ENCODE measurements at places on chromosomes 5 and 9.

DNA sequence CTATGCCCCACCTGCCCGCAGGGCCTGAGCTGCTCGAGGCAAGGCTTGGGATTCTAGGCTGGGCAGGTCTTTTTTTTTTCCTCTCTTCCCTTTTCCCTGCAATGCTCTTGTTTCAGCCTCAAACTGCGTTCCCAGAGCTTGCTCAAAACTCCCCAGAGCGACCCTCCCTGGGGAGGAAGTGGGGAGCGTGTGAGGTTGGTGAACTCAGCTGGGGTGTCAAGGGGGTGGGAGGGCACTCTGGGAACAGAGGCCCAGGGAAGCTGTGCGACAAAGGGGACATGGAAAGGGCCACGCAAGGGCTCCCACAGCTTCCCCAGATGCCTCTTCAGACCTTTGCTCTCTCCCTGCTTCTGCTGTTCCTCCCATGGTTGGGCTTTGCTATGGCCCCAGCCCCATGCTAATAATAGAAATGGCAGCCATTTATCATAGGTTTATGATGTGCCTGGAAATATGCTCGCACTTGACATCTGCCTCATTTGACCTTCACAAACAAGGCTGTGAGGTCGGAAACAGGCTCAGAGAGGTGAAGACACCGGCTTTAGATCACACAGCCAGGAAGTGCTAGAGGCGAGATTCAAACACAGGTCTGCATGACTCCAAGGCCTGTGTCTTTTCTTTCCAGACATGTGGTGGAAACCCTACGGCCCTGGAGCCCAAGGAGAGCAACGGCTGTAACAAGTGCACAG is 40.9 kb upstream of the IL17B start:
- H3K36me3 ChIP-seq: peaks cover 15% of the 10 kb centered on the region
- H3K27me3 ChIP-seq: no peaks in the 10 kb centered on the region
- DNase-seq: peak; percentile 70

DNA sequence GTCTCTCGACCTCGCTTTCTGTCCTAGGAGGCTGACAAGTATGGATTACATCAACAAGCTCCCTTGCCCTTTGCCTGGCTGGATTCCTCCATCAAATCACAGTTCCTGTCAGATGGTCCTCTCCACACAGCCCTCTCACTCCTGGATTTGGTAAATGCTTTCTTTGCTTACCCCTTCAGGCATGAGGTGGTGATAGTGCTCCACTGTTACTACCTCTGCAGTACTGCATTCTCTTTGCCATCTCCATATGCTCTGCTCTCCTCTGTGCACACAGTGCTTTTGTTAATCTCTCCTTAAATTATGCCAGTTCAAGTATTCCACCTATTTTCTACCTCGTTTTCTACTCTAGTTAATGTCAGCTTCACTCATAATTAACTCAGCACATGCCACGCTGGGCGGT is 279.2 kb downstream of the DMAC1 start:
- H3K36me3 ChIP-seq: no peaks in the 10 kb centered on the region
- H3K4me1 ChIP-seq: no peaks in the 10 kb centered on the region
- no peak overlapping the region for H3K27ac ChIP-seq

DNA sequence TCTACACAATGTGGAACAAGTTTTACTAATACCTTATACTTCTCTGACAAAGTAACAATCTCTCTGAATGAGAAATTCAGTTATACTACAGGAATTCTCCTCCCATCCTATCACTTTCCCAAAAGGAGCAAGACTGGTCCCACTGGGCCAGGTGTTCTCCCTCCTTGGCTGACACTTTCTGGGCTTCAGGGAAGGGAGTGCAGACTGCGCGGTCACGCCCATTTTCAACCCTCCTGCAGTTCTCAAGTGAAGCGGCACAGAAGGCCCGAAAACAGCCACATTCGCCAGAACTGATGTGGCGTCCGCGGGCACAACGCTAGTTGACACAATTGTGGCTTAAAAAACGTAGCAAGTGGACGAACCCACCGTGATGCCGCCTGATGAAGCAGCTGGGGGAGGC is 603 bp downstream of the SAXO1 start:
- no peaks in the 10 kb centered on the region for H3K36me3 ChIP-seq
- peak; percentile 50 for DNase-seq
- H3K4me3 ChIP-seq: no peak overlapping the region
- no peaks in the 10 kb centered on the region for H3K27me3 ChIP-seq
- H3K27ac ChIP-seq: no peak overlapping the region

DNA sequence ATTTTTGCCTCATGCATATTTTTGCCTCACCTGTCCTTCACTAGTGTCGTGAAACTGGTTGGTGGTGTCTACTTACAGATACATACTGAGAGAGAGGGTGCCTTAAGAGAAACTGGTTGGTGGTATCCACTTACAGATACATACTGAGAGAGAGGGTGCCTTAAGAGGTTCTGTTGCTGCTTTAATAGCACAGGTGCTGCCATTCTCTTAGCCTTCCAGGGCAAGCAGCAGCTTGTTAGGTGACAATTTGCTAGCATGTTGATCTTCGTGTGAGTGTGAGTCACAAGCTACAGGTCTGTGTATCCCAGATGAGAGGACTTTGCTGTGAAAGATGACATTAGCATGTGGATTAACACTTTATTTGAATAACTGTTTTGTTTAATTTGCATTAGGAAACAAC is 1.4 kb downstream of the PTTG1 start:
- H3K27ac ChIP-seq: no peak overlapping the region
- no peaks in the 10 kb centered on the region for H3K27me3 ChIP-seq
- H3K4me1 ChIP-seq: peaks cover 28% of the 10 kb centered on the region
- no peak for DNase-seq
- no peaks in the 10 kb centered on the region for H3K36me3 ChIP-seq
- H3K4me3 ChIP-seq: no peak overlapping the region

- peaks cover 7% of the 10 kb centered on the region for H3K4me1 ChIP-seq
- H3K27me3 ChIP-seq: no peaks in the 10 kb centered on the region
- no peak overlapping the region for H3K4me3 ChIP-seq
- no peak overlapping the region for H3K27ac ChIP-seq
- no peaks in the 10 kb centered on the region for H3K36me3 ChIP-seq
These were observed 648.2 kb downstream of the MAT2B start for GRCh38 chr5:164153469-164154172.

- no peaks in the 10 kb centered on the region for H3K4me1 ChIP-seq
- H3K27me3 ChIP-seq: no peaks in the 10 kb centered on the region
- DNase-seq: no peak
- no peaks in the 10 kb centered on the region for H3K36me3 ChIP-seq
- no peak overlapping the region for H3K27ac ChIP-seq
These were observed 2.5 kb downstream of the AGXT2 start for GRCh38 chr5:35045280-35045679.

DNA sequence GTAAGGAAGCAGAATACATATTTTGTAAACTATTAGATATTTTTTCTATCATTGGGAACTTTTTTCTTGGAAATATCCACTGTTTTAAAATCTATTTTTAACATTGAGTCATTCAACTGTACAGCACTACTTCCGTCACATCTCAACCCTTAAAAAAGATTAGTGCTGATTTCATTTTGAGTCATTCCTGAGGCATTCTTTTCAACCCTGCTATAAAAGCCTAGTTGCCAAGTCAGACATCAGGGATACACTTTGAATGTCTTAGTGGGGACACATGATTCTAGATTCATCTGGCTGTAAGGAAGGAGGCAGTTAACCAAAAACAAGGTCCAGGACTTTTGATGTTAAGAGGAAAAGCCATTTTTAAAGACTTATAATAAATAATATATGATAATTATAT is 160.9 kb downstream of the GIN1 start:
- peak; percentile 17 for DNase-seq
- peaks cover 6% of the 10 kb centered on the region for H3K36me3 ChIP-seq
- H3K27ac ChIP-seq: no peak overlapping the region
- H3K4me3 ChIP-seq: no peak overlapping the region

DNA sequence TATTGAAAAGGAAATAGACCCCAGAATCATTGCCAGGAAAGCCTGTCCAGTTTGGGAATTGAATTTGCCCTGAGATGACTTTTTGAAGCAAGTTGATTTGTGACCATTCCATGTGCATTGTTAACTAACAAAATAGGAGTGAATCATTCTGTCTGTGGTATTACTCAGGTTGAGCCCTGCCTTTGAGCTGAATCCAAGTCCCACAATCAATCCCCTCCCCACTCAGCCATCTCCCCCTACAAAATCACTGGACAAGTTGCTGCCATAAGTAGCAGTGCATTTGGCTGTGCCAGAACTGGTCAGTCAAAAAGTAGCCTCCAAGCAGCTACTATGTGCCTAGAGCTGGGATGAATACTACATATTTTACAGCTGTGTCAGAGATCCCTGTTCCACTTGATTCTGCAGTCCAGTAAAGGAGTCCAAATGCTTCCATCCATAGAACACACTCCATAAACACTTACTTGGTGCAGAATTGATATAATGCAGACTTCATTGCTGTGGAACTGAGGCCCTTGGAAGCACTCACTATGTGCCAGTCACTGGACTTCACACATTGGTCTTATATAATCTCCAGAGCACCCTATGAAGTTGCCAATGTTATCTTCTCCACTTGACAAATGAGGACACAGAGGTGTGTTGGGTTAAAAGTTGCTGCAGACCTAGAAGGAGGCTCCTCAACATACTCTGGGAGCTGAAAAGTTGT is 96.1 kb downstream of the ZNF462 start:
- H3K27ac ChIP-seq: no peak overlapping the region
- H3K4me3 ChIP-seq: no peak overlapping the region
- H3K36me3 ChIP-seq: no peaks in the 10 kb centered on the region
- H3K4me1 ChIP-seq: no peaks in the 10 kb centered on the region
- DNase-seq: no peak

GRCh38 chr9:88373045-88373444 is 15.2 kb upstream of the SPIN1 start:
- no peaks in the 10 kb centered on the region for H3K27me3 ChIP-seq
- no peaks in the 10 kb centered on the region for H3K36me3 ChIP-seq
- H3K4me3 ChIP-seq: no peak overlapping the region
- DNase-seq: no peak
- no peak overlapping the region for H3K27ac ChIP-seq

DNA sequence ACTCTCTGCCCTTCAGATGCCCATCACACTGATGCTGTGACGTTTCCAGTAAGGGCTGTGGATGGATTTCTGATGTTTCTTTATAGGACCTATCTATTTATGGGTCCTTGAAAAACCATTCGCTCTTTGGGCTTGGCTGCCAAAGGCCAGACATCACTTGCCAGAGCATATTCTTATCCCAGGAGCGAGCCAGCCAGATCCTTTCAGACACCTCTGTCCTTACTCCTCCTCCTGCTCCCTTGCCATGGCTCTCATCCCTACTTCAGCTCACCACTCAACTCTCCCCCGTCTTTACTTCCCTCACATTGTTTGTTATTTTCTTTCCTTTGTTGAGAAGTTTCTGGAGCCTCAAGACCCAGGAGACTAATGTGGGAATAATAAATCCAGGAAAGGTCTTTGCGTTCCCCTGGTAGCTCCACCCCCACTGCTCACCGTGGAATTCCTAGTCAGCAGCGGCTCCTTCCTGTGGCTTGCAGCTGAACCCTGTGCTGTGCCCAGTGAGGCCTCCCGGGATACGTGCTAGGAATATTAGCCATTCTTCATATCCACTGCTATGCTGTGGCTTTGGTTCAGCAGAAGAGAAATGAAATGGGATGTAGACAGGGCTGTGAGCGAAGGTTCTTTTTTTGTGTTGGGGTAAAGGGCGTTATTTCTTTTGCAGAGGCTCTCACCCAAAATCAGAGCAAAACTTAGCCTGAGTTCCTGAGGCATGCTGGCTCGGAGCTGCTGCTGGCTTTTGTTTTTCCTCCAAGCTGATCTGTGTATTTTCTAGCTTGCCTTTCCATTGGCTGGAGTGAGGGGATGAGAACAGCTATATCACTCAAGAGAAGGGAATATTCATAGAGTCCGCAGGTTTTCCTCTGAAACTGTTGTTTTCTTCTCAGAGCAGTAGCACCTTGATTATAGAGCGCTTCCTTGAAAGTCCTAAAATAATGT is 171.1 kb downstream of the SAXO1 start:
- peak overlapping the region; percentile 58 for H3K27ac ChIP-seq
- H3K4me1 ChIP-seq: peaks cover 18% of the 10 kb centered on the region
- H3K4me3 ChIP-seq: no peak overlapping the region
- H3K36me3 ChIP-seq: no peaks in the 10 kb centered on the region

GRCh38 chr5:68459093-68459809 is 243.7 kb downstream of the PIK3R1 start:
- no peak for DNase-seq
- H3K27me3 ChIP-seq: no peaks in the 10 kb centered on the region

DNA sequence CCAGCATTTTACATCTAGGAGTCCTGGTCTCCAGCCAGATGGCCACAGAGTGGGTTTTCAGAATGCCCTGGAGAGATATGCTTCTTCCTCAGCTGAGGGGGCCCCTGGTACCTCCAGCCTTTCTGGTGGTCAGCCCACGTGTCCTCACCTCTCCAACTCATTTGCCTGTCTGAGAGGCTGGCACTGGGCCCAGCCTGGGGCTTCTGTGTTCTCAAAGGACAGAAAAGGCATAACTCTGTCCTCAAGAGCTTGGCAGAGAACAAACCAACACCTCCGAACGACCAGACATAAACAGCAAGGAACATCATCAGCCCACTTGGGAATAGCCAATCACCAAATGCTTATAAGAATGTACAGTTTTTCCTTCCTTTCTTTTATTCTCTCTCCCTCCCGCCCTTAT is 17.1 kb downstream of the ENG start:
- H3K27me3 ChIP-seq: no peaks in the 10 kb centered on the region
- no peak overlapping the region for H3K4me3 ChIP-seq
- DNase-seq: no peak
- no peaks in the 10 kb centered on the region for H3K36me3 ChIP-seq
- H3K27ac ChIP-seq: peak overlapping the region; percentile 86

DNA sequence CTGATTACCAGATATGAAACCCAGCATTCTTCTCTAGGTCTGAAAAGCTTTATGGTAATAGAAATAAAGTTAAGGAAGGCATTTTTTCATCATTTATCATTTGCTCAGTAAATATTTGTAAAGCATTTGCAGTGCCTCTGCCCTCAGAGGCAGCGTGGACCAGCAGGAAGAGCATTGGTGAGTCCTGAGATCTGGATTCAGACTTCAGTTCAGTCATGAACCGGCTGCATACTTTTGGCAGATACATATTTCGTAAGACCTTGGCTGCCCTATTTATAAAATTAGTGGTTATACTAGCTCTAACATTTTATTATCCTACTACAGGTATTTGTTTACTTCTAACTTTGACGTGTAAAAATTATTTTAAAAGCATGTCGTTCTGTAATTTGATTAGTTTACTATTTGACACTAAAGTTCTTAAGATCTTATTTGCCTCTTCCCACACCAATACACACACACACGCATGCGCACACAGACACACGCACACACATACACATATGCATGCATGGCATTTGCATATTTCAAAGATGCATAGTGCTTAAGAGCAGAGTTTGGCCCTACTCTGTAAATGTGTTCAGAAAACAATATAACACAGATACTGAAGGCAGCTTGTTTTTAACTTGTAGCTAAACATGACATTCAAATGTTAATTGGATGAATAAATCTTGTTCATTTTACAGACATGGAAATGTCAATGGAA is 101.9 kb downstream of the RPS23 start:
- H3K36me3 ChIP-seq: no peaks in the 10 kb centered on the region
- no peak overlapping the region for H3K4me3 ChIP-seq
- no peak overlapping the region for H3K27ac ChIP-seq
- no peaks in the 10 kb centered on the region for H3K4me1 ChIP-seq
- no peaks in the 10 kb centered on the region for H3K27me3 ChIP-seq

Measured in stomach (tissue), 19 donors.